NCI-H1417 treated with DMSO at 0.1 percent for 48 hours (cell line): ENCODE measurements at places on chromosomes 16 and 17.
A peak's percentile ranks its signal among the peaks of the same experiment; 100 is the strongest.

DNA sequence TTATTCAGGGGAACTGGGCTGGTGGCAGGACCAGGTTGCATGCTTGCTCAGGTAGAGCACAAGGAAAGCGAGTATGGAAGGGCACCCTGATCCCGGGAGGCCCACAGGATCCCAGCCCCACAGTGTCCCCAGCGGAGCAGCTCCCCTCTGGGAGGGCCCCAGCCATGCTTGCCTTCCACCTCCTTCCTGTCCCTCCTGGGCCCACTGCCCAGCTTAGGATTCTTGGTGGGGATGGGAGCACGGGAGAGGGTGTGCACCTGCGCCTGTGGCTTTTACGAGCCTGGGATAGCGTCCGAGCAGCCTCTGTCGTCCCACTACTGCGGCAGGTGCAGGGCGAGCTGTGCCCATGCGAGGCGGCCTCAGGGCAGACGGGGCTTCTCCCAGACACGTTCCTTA, 114.5 kb downstream of the BANP start:
- no peak for DNase-seq

DNA sequence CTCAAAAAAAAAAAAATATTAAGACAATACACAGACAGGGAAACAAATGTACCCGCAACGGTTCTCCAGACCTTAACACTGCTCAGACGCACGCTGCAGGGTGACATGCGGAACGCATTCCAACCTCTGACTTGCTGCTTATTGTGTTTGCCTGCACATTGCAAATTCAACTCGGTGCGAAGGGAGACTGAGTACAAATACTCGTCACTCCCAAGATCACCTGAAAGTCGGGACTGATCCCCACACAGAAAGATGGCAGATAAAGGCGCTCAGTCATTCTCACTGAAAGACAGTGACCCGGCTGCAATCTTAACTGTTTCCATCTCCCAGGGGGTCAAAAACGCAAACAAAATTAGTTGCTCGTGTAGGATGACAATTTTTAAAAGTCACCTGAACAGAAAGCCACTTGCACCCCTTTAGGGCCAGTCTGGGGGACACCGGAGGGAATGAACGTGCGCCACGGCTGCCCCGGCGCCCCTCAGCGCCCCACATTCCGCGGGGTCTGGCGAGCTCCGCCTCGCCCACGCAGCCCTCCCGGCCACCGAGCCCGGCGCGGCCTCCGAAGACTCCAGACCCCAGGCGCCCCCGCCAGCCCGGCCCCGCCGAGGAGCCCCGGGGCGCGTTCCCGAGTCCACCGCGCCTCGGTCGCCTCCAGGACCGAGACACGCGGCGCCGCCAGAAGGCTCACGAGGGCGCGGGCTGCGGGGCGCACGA, 589 bp downstream of the CLCN7 start:
- DNase-seq = no peak

- no peak for DNase-seq
Observed at GRCh38 chr17:75950421-75950820, 9.6 kb upstream of the FBF1 start.

DNA sequence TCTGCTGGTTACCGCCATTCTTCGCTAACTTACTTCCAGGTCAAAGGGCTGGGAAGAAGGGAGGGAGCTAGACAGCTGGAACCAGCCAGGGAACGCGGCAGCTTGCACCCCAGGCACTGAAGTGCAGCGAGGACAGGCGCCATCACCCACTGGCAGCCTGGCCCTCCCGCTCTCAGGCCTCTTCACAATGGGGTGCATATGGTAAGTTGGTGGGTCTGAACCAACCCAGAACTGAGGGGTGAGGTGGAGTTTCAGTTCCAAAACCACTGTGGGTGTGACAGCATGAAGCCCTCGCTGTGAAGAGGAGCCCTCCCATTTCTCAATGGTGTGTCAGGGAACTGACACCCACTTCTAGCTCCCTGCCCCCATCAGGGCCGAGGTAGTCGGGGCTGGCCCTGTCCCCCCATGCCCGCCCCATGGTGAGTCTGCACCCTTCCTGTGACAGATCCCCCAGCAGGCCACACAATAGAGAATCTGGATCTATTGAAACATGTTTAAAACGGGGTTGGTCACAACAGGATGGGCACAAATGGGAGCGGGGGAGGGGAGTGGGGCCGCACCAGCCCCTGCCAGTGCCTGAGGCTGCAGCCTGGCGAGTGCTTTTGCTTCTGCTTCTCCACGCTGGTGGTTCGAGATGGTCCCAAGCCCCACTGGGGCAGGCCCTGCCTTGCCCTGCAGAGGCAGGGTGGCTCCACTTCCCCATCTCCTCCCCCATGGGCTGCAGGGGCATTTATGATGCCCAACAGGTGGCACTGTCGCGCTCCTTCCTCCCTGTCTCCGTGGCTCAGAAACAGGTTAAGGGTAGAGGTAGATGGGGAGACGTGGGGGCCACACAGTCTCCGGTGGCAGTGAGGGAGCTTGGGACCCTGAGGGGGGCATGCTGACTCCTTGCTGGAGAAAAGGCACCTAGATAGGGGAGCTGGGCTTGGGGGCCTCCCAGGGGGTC, 2.3 kb downstream of the LIMD2 start:
- DNase-seq = no peak

DNA sequence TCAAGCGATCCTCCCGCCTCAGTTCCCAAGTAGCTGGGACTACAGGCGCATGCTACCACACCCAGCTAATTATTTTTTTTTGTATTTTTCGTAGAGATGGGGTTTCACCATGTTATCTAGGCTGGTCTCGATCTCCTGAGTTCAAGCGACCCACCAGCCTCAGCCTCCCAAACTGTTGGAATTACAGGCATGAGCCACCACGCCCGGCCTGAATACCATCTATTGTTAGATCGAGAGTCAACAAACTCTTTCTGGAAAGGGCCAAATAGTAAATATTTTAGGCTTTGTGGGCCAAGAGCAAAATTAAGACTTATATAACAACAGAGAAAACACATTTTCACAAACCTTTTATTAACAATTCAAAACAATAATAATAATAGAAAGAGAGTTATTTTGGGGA, 41.6 kb downstream of the MEOX1 start:
- no peak for DNase-seq

DNA sequence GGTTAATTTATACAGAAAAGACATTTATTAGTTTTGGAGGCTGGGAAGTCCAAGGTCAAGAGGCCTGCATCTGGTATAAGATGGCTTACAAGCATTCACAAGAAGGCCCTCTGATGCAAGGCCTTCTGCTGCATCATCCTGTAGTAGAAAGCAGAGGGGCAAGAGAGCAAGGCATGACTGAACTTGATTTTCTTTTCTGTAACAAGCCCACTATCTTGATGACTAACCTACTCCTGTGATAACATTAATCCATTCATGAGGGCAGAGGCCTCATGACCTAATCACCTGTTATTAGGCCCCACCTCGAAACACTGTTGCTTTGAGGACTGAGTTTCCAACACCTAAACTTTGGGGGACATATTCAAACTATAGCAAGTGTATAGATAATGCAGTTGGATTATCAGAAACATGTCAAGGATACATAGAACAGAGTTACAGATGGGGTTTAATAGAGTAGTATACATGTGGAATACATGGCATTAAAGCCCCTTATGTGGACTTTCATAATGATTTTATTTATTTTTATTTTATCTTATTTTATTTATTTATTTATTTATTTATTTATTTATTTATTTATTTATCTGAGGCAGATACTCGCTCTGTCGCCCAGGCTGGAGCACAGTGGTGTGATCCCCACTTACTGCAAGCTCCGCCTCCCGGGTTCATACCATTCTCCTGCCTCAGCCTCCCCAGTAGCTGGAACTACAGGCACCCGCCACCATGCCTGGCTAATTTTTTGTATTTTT, 88.2 kb downstream of the CHD9 start:
- DNase-seq = no peak

- DNase-seq = no peak
Observed at GRCh38 chr16:72666267-72666666, 381.7 kb downstream of the ZFHX3 start.

DNA sequence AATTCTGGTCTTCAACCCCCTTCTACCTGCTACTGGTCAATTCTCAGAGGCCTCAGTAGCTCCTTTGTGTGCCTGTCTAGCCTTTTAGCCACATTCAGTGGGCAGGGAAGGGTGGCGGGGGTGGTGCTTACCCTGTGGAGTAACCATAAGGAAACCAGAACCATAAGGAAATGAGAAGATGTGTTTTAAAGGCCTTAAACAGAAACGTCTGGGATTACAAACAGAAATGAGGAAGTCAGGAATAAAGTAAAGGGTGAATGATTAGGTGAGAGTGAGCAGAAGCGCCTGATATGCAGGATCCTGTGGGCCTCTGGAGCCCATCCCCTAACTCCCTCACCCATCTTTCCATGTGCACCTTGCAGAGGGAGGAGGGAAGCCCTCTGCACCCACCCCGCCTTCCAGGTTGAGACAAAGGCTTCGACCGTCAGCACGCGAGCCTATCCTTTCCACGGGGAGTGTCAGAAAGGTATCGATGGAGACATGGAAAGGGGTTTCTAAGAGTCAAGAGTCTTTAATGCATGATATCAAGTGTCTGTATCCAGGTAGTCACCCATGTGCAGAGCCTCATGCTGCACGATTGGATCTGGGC, 20.4 kb downstream of the KIAA0513 start:
- no peak for DNase-seq

DNA sequence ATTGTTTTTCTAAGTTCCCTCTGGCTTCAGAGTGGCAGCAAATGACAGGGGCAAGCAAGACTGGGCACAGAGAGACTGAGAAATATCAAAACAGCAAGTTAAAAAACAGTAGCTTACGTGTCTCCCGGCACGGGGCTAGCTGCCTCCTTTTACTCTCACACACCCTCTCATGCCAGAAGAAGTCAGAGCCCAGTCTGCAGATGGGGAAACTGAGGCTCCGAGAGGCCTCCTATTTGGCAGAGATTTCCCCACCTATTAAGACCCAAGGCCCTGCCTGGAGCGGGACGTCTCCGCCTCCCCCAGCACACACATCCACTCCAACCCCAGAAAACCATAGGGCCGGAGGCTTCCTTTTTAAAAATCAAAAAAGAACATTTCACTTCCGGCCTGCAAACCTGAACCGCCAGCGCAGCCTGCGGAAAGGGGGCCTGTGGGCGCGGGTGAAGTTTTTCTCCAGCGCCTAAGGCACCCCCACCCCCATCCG, 832 bp downstream of the CARHSP1 start:
- DNase-seq = peak; percentile 16

DNA sequence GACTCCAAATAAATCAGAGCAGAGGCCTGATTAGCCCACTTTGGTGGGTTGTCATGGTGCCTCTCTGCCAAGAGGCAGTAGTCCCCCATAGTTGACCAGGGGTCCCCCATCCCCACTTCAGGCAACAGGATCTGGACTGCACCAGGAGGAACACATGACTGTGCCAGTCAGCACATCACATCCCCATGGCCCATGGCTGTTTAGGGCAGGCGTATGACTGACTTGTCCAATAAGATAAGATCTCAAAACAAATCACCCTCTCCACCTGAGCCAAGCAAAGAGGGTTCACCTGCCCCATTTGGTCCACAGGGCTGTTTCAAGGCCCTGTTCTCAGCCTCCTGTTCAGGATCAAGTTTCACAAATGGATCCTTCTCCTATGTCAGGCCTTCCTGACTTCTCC, 93.3 kb downstream of the C16orf78 start:
- no peak for DNase-seq

GRCh38 chr16:84124257-84125073, 7.7 kb upstream of the MBTPS1 start:
- no peak for DNase-seq

GRCh38 chr16:19196871-19197270, 28.8 kb downstream of the SYT17 start:
- no peak for DNase-seq

GRCh38 chr17:75032720-75033280, 14.0 kb downstream of the ATP5PD start:
- DNase-seq = no peak

DNA sequence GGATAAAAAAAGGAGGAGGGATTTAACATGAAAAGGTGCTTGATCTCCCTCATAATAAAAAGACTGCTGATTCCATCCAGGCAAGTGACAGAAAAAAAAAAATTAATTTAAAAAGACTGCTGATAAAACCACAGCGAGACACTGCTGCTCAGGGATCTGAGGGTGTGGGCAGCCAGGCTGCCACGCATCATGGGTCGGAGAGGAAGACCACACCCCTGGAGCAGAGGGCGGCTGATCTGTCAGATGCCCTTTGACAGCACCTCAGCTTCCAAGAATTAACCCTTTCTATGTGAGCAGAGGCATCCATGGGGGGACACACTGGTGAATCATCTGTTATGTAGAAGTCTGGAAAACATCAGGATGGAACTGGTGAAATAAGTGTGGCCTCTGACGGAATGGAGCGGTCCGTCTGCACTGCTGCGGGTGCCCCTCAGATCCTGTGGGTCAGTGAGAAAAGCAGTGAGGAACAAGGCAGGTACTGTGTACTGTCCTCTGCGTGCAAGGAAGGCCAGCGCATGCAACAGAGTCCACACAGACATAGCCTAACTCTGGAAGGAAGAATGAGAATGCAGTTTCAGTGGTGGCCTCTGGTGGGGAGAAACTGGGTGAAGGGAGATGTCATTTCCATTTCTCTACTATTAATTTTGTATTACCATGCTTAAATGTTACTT, 19.8 kb downstream of the MAPT start:
- DNase-seq = no peak

- DNase-seq = no peak
Observed at GRCh38 chr17:47703191-47703591, 9.2 kb downstream of the TBKBP1 start.

DNA sequence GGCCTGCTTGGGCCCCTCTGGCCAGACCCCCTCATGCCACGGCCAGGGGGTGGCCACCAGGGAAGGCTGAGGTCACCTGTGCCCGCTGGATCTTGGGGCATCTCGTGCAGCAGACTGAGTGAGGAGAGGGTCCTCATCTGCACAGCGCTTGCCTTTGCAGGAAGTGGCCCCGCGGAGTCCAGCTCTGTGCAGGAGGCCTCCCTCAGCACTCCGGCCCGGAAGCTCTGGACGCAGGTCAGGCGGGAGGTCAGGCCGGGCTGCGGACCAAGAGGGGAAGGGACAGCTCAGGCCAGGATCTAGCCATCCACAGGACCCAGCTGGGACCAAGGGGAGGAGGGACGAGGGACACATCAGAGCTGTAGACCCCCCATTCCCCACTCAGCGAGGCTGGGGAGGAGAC, 72.4 kb downstream of the LITAF start:
- no peak for DNase-seq

GRCh38 chr17:79146562-79146961, 71.9 kb downstream of the ENGASE start:
- no peak for DNase-seq

DNA sequence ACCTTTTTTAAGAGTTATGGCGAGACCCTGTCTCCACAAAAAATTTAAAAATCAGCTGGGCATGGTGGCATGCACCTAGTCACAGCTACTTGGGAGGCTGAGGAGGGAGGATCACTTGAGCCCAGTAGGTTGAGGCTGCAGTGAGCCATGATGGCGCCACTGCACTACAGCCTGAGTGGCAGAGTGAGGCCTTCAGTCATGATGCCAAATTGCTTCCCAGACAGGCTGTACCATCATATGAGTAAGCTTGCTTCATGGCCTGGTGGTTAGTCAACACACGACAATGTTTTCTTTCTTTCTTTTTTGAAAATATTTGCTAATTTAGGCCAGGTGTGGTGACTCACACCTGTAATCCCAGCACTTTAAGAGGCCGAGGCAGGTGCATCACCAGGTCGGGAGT, 12.5 kb downstream of the NTAN1 start:
- no peak for DNase-seq
